ENCODE measurements at places on chromosomes 4 and X.

DNA sequence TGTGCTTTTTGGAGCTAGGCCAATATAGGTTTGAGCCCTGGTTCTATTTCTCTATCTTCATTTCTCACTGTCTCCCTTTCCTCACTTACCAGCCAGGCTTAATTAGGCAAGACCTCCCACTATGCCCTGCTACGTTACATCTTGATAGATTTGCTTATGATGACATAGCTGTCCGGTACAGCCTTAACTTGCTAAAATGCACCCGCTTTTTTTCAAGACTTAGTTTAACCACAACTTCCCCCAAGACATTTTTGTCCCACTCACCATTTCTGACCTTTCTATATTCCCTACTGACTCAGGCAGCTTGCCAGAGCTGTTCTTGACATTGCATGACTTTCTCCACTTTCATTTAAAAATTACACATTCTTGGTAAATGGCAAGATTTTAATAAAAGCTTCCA is 152.6 kb downstream of the MID1 start:
- DNase-seq = no peak

- no peak for DNase-seq
Measured at GRCh38 chr4:187309456-187309855, 585.8 kb upstream of the FAT1 start.

GRCh38 chrX:41720125-41720779 is 3.7 kb upstream of the GPR82 start:
- peak; percentile 1 for DNase-seq

DNA sequence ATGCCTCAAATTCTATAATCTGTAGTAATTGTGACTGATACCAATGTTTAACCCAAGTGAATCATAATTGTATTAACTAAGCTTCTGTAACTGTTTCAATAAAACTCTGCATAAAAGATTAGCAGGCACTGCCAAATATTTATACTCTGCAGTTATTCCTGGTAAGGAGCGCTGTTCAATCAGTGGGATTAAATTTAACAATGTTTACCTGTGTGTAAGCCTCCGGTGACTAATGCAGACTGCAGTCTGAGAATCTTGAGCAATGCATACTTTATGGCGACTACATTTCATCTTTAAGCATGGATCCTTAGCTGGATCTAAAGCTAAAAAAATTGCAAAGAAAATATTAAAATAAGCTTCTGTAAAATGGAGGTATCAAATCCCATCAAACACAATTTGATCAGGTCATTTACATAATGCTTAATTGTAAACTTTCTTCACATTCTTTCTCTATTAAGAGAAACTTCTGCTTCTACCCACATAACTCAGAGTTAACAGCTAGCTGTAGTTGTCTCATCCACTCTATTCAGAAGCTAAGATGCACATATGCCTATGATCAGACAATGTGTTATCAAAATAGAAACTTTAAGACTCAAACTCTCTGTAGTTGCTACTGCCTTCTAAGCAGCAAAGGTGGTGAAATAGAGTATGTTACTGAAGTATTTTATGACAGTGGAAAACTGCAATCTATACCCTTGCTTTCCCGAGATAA is 234.0 kb downstream of the SPOCK3 start:
- DNase-seq = no peak

- no peak for DNase-seq
Measured at GRCh38 chr4:186924723-186925122, 201.1 kb upstream of the FAT1 start.

DNA sequence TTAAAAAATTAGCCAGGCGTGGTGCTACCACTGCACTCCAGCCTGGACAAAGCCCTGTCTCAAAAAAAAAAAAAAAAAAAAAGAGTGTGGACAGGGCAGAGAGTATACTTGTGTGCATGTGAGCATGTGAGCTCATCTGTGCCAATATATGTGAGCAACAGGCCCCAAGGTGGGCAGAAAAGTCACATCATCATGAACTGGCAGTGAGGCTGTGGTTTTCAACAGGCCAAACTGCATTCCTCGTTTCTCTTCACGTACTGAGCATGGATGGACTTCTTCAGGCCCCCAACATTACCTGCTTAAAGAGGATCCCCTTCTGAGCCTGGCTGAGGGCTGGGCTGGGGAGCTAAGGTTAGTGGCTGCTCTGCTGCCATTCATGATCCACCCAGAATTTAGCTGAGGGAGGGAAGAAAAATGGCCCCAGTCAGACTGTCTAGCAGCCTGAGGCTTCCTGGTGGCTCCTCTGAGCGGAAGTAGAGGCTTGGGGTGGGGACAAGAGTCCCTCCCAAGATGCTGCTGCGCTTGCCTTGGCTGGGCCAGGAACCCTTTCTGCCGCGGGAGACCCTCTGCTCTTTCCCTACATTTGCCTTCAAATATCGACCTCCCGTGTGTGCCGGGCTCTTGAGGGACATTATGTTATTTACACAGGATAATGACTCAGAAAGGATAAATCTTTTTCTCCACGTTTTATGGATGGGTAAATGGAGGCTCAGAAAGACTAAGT is 55.0 kb downstream of the DIPK2B start:
- no peak for DNase-seq
